Activated CD4-positive, alpha-beta T cell treated with anti-CD3 and anti-CD28 coated beads, Interleukin-2, amount 10 ng/mL, durations not matched to agents 24 days and 14 days (primary cell): ENCODE measurements at places on chromosomes 7 and 10. TPM values are rescaled to one million over a fixed set of nuclear protein-coding genes. Genes with fewer than 3 reads are reported as not detected.

DNA sequence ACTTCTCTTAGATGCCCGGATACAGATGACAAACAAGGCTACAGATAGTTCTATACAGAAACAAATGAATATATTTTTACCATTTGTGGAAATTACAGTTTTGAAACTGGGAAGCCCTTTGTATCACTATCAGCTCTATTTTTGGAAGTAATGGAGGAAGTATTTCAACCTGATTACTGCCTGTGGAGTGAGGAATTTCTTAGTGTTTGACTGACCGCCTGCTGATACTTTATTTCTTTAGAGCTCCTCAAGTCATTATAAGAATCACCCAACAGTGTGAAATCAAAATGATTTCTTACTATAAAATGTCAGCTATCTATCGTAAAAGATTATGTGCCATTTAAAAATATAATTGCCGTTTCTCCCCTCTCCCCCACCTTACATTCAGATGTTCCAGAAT, 290.9 kb downstream of the SDK1 start:
- DNase-seq = no peak

GRCh38 chr7:7681191-7681935, 37.0 kb downstream of the RPA3 start:
- DNase-seq = peak; percentile 84

DNA sequence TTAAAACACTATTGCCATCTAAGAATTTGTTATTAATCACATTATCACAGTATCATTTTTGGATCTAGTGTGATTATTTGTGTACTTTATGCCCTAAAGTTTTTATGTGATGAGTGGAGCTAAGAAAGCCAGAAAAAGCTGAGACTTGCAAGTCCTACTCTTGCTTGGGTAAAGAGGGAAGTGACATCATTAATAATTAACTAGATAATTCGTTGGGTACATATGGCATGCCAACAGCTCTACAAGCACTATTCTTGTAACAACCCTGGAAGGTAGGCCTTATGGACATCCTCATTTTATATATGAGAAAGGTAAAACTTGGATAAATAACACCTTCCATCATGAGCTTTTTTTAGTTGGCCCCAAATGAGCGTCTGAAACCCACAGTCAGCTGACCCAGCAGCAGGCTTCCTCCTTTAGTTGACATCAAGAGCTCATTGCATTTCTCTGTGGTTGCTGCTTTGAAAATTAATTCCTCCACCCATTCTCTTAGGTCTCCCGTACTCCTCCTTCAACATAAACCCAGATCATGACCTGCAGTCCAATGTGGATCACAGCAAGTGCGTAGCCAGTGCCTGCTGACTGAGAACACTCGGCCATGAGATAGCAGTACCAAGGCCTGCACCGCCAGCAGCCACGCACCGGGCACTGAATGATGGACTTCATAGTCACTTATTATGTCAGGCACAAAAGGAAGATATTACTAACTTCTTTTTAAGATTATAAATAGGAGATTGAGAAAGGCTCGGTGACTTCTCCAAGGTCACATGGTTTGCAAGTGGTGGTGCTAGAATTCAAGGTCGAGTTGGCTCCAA, 292.0 kb upstream of the AOAH start:
- DNase-seq = no peak

Gene TWNK
- total RNA-seq = 41.1 and 42.1 TPM in 2 replicates

DNA sequence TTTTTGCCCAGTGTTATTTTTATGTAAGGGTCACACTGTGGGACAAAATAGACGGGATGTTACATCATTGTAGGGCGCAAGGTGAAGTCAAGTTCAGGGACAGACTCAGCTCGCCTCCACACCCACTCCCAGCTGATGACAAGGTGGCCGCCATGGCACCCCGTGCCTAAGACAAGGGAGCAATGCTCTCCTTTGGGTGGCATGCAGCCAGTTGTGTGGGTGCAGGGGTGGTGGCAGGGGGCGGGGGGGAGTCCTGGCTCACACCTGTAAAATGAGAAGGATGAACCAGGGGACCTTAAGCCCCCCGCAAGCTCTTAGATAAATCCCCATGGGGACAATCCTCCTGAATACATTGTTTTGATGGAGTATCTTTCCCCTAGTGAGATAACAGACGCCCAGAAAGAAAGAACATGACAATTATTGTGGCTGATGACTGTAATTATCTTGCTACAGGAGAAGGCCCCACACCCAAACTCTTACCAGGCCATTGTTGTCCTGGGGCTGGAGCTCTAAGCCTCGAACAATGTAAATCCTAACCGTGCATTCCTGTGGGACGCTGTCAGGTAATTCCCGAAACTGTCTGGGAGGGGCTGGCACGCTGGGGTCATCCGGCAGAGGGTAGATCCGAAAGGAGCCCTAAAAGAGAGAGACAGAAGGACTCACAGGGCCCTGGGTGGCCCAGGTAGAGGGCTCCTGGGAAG, 148.7 kb downstream of the MYOF start:
- DNase-seq = no peak

DNA sequence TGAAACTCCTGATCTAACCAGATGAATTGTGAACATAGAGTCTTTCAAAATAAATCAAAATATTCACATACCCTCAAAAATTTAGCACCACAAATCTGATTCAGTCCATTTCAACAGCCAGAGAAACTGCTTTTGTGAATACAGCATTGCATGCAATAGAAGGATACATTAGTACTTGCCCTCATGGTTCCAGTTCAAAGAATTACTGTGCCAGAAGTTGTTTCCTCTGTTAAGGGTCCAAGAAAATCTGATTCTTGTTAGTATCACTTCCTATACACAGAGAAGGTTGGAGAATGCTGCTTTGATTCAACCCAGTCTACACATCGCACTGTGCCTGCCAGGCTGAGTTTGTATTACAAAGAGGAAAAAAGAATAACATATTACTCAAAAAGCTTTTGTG, 115.6 kb downstream of the TFEC start:
- no peak for DNase-seq

Gene VENTX
- total RNA-seq = not detected in 2 replicates

Gene BRAF
- total RNA-seq = 22.4 and 23.5 TPM in 2 replicates

GRCh38 chr10:74634995-74635536, 191.3 kb upstream of the KAT6B start:
- no peak for DNase-seq

DNA sequence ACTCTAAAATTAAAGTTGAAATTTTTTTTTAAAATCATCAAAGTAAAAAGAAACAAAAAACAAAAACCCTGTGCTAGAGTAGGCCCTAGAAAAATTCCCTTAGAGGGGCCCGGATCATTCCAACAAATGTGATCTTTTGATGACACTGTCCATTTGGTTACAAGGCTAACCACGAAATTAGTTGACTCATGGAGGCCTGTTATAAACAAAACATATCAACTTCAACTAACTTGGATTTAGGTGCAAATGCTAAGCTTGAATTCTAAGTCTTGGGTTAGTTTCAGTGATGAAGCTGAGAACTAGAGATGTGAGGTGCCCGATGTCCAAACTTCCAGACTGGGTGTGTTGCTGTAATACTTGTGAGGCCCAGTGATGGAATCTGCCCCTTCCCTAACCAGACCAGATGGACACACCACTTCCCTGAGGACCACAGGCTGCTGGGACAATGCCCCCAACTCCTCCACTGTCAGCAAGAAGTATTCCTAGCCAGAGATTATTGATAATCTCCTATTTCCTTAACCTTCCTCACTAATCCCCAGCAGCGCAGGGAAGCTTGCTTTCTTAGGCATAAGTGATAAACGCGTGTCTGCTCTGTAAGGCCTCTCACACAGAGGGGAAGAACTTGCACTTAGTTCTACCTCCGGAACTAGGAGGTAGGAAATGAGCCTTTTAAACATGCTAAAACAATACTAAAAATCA, 108.7 kb downstream of the RAPGEF5 start:
- no peak for DNase-seq

- no peak for DNase-seq
Measured at GRCh38 chr7:42170724-42171123, 66.3 kb downstream of the GLI3 start.

Gene SEMA3D
- total RNA-seq = 0.47 and 0.64 TPM in 2 replicates

DNA sequence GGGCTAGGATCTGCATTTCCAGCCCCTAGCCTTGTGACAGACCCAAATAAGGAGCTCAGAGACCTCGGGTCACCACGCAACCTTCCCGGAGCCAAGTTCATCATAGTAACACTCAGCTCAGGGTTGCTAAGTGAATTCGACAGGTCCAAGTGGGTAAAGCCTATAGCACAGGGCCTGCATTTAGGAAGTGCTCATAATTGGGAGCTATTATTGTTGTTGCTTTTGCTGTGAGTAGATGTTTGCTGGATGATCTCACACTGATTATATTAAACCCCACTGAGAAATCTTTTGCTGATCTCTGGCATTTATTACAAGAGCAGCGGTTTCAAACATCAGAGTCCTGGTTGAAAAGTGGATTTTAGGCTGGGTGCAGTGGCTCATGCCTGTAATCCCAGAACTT, 20.3 kb upstream of the SAR1A start:
- no peak for DNase-seq

GRCh38 chr10:6164271-6165095, 38.2 kb upstream of the PFKFB3 start:
- peak; percentile 72 for DNase-seq

- no peak for DNase-seq
Measured at GRCh38 chr7:66167773-66168387, 37.3 kb upstream of the TPST1 start.

Gene SEMA3E
- total RNA-seq = not detected in 2 replicates

DNA sequence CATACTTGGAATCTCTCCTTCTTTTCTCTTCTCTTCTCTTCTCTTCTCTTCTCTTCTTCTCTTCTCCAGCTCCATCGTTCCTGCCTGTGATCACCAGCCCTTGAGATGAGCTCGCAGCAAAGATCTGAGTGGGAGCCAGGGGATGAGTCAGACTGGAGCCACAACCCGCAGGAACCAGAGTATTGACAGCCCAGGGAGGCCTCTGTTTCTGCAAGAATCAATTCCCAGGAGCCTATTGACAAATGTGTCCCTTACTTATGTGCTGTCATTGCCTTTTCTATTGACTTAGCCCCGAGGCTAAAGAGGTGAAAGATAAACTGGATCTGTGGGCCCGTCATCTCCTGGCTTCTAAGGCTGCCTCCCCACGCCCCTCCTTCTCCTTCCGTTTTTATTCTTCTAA, 13.1 kb upstream of the HABP2 start:
- no peak for DNase-seq
